ENCODE measurements at places on chromosomes 7 and 10.

DNA sequence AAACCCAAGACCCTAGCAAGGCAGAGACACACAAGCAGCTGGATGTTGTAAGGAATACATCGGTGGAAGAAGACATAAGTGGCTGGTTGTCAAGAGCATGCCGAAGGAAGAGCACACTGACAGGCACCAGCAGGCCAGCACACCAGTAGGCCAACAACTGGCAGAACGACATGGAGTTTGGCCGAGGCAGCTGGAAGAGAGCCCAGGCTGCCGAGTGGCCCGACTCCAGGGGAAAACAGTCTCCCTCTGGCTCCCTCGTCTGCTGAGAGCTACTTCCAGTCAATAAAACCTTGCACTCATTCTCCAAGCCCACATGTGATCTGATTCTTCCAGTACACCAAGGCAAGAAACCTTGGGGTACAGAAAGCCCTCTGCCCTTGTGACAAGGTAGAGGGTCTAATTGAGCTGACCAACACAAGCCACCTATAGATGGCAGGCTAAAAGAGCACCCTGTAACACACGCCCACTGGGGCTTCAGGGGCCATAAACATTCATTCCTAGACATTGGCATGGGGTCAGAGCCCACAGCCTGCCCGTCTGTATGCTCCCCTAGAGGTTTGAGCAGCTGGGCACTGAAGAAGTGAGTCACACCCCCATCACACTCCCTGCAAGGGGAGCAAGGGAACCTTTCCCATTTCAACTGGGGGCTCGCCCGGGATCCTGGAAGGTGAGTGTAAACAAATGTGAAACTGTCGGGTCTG lies 14.7 kb upstream of the TNS3 start:
- DNase-seq: no peak

- peak; percentile 73 for DNase-seq
Measured at GRCh38 chr10:48506147-48506917, 98.5 kb downstream of the ARHGAP22 start.

DNA sequence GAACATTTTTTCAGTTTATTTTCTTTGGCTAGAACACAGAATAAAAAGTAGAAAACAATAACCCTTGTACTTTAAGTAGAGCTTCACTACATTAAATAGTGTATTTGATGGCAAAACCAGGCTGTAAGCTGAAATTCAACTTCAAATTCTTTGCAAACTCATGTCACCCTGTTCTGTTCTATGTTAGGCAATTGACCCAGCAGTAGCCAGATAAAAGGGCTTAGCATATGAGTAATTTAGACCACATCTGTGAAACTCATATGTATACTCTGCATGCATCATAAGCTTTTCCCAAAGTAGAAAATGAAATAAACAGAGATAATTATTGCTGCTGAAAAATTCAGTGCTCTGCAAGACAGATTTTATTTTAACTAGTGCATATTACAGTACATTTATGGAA lies 150.2 kb downstream of the GNAI1 start:
- no peak for DNase-seq

GRCh38 chr10:84398696-84399095 lies 70.3 kb downstream of the CCSER2 start:
- DNase-seq: no peak

- no peak for DNase-seq
Measured at GRCh38 chr7:68862736-68863135, 735.5 kb upstream of the AUTS2 start.

- no peak for DNase-seq
Measured at GRCh38 chr7:51606601-51607154, 290.1 kb upstream of the COBL start.

- no peak for DNase-seq
Measured at GRCh38 chr7:2404714-2405119, 1.3 kb downstream of the CHST12 start.

DNA sequence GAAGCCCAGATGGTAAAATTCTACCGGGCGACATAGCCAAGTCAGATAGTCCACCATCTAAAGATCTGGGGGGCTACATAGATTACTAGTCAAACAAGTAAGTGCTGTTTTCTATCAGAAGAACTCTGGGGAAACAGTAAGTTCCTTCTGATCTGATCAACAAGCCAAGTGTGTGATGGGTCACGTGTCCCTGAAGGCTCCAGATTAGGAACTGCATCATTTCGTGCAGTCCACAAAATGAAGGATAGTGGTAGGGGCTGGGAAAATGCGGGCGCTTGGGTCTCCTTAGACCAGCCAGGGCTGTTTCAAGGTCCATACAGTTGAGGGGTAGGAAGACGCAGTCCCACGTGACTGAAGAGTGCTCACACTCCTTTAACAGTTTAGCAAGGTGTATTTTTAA lies 1.8 kb upstream of the CHN2 start:
- DNase-seq: no peak

DNA sequence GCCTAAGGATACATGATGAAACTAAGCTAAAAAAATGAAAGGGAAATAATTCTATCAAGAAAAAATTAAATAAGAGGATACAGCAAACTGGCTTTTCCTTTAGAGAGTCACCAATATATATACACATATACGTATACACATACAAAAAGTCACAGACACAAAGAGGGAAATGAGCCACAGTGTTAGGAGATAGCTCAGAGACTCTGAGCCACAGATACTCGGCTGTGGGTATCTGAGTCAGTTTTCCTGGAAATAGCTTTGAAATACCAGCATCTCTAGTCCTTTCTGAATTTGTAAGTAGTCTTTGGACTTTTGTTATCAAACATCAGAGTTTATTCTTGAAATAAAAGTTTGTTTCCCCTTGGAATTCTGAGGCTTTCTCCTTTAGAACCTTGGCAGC lies 111.8 kb downstream of the TBXAS1 start:
- no peak for DNase-seq

DNA sequence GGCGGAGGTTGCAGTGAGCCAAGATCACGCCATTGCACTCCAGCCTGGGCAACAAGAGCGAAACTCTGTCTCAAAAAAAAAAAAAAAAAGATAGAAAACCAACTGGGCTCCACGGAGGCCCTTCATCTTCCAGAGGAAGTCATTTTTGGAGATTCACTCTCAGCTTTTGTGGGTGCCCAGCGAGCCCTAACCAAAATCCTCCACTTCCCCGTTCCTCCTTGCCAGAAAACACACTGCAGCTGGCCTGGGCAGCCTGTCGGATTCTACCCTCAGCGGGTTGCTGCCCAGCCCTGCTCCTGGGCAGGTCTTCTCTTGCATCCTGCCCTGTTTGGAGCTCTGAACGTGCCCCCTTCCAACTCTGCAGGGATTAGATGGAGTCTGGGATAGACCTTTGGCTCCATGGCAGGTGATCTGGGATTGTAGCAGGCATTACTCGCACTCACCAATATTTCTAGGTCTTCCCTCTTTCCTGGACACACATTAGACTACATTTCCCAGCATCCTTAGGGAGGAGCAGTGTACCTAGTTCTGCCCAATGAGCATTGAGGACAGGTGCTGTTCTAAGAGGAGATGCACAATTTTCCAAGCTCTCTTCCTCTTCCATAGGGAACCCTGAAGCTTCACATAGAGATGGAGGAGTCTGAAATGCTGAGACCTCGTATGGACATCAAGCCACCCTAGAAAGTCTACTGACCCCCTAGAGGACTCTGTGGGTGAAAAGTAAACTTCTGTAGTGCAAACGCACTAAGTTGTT lies 4.6 kb downstream of the GRID2IP start:
- DNase-seq: no peak

GRCh38 chr10:4725917-4726606 lies 99.9 kb upstream of the AKR1E2 start:
- peak; percentile 44 for DNase-seq

DNA sequence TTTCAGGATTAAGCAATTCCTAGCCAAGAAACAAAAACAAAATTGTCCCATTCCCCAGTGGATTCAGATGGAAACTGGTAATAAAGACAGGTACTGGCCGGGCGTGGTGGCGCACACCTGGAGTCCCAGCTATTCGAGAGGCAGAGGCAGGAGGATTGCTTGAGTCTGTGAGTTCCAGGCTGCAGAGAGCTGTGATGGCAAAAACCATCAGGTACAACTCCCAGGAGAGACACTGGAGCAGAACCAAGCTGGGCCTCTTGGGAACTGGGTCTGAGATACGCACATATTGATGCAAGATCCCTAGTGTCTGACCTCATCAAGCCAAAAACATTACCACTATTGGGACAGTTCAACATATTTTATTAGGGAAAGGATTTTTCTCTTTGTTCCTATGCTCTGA lies 84.0 kb upstream of the ANLN start:
- DNase-seq: no peak

DNA sequence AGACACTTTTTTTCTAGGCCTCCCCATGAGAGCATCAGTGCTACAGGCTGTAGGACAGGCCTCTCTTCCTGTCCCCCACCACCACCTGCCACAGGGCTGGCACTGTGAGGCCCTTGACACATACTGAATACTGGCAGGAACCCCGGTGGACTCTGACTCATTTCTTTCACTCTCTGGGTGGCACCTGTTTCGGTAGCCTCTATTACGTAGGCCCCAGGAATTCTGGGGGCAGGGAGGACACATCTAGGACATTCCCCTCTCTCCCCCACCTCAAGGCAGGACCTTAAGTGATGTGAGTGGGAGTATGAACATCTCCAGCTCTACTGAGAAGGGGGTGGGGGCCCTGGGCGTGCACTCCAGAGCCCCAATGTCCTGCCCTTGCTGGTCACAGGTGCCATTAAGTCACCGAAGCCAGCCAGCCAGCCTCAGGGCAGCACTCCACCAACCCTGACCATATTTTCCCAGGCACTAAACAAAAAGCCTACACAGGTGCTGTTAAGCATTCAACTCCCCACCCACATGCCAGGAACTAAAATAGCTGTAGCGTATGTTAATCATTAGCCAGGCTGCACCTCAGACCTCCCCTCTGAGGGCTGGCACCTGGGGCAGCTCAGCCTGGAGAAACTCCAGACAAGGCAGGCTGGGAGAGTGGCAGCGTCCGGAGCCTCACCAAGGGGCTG lies 8.9 kb downstream of the ANXA11 start:
- DNase-seq: no peak

DNA sequence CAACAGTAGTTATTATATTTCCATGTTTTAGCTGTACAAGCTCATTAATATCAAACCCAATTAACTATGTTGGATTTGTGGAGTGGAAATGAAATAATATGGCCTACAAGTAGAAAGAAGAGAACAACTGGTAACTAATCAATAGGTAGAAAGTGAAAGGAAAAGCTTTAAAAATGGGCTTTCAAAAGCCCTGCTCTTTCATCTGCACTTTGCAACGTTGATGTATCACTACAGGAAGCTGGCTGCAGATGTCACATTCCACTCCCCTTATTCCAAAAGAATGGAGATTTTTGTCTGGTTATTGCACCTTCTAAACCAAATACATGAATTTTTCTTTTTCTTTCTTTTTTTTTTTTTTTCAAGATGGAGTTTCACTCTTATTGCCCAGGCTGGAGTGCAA lies 11.7 kb upstream of the MKI67 start:
- no peak for DNase-seq

DNA sequence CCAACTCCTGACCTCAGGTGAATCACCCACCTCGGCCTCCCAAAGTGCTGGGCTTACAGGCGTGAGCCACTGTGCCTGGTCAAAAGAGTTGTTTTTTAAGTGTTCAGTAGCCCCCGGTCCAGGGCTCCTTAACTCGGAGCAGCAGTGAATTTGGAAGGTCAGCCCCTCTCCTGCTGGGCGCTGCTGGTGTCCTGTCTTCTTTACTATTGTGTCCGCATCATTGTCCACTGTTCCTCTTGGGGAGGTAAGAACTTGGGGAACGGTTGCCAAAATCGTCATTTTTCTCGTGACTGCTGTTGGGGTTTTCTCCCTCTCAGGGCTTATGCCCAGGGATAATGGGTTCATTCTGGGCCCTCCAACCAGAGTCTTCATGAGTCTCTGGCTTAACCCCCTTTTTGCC lies 46.7 kb downstream of the CAMK1D start:
- DNase-seq: no peak

GRCh38 chr10:79331226-79331625 lies 16.0 kb upstream of the PPIF start:
- no peak for DNase-seq

GRCh38 chr10:17181110-17181509 lies 20.4 kb downstream of the TRDMT1 start:
- DNase-seq: no peak

DNA sequence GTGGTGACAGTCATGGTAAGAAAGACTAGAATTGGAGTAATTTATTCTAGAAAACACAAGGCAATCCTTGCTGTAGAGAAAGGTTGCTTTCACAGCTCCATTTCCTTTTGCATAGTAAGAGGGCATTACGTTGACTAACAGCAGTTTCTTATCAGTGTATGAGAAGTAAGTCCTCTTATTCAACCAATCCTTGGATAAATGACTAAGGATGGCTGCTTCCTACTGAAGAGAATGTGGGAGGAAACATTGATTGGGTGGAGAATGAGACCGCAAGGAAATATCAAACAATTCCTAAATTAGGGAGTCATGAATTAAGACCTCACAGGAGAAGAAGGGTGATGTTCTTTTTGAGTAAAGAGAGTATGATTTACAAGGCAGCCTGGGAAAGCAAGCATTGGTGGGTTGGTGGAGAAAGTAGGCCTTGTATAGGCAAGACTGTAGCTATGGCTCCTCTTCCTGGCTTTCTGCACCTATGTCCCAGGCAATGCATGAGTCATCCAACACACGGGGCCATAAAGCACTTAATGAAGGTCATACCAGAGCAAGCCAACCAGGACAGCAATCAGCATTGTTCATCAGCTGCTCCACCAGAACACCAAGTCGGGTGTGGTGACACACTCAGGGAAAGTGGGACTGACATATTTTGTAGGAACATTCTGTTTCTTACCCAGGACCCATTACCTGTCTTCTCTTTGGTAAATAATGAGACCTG lies 5.6 kb downstream of the MGAM start:
- no peak for DNase-seq

DNA sequence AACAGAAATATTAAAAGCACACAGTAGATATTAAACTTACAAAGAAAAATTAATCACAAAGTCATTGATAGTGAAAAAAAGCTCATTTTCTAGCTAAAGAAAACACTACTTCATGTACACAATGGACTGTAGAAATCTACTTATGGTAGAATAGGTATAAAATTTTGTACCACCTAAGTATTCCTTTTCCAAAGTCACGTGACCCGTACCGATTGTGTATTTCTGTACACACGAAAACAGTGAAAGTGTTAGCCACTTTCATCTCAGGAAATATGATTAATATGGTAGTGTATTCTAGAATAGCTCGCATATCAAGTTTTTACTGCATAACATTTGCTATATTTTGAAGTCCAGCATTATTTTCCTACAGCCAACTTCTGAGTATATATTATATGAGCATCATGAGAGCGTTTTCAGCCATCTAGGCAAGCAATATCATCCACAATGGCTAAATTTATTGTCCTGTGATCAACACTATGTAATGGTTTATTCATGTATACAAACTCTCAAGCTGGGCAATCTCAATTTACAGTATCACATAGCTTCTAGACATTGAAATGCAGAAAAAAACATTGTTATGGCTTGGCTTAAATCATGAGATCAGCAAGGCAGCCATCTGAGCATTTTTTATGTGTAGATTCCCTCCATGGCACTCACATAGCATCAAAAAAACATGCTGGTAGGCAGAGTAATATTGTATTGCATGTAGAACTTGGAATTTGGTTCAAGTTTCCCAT lies 114.7 kb downstream of the CD36 start:
- no peak for DNase-seq

All from suppressor macrophage treated with lipopolysaccharide for 1 hour (primary cell).